ENCODE measurements at places on chromosomes 3 and 15.

DNA sequence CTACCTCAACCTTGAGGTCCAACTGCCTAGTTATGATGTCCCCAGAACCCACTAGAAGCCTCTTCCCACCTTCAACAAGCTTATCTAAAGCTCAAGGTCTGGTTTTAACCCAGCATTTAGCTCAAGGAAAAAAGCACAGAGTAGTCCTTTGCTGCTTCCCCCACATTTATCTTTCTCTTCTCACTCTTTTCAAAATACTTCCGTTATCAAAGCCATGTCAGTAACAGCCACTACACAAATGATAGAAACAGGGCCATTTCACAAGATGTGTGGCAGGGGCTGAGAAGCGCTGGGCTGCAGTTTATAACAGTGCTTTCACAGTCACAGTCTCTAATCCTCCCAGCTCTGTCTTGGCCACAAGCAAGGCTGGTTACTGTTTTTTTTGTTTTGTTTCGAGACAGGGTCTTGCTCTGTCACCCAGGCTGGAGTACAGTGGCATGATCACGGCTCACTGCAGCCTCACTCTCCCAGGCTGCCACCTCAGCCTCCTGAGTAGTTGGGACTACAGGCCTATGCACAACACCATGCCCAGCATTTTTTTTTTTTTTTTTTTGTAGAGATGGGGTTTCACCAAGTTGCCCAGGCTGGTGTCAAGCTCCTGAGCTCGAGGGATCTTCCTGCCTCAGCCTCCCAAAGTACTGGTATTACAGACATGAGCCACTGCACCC is 218.8 kb downstream of the OSBPL10 start:
- DNase-seq: no peak

- DNase-seq: no peak
Measured at GRCh38 chr3:101320475-101320874, at the start of gene IMPG2. Gene IMPG2, minus strand, starts transcription at chr3:101320575. Its CDS starts 203 bp downstream, at chr3:101320372.

GRCh38 chr15:41291065-41291631 is 41.2 kb downstream of the OIP5 start:
- no peak for DNase-seq

DNA sequence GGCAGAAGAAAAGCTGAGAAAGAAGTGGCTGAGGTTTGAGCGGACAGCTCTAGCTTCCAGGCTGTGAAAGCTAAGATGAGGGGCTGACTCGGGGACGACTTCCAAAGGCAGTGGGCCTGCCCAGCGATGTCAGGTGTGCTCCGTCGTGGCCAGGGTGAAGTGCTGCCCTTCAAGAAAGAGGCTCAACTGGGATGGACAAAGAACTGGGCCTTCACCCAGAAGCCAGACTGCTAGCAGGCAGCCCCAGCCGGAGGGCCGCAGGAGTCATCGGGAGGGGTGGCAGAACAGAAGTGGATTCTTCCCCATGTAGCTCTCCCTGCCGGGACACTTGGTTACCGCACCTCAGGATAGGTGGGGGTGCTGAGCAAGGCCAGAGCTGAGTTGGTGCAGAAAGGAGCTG is 13.1 kb upstream of the SEC13 start:
- DNase-seq: no peak

- no peak for DNase-seq
Measured at GRCh38 chr3:65848024-65848423, 190.7 kb downstream of the MAGI1 start.

- no peak for DNase-seq
Measured at GRCh38 chr3:41328926-41329325, 129.6 kb downstream of the CTNNB1 start.

- DNase-seq: no peak
Measured at GRCh38 chr3:173939331-173939730, 541.8 kb downstream of the NLGN1 start.

DNA sequence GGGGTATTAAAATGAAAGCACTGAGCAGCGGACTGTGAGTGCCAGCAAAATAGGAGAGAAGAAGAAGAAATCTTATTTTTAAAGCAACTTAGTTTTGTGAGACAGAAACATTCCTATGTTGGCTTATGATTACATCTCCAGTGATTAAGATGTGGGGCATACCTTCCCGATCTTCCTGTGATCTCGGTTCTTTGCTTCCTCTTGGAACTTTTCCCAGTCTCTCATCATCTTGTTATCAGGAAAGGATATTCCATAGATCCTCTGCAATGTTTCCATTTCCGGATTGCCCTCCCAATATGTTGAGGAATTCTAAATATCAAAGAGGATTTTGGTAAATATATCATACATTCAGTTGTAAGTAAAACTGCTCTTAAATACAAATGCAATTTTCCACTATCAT is 22.2 kb downstream of the TARS3 start:
- no peak for DNase-seq

- no peak for DNase-seq
Measured at GRCh38 chr3:149460117-149460516, 14.4 kb upstream of the TM4SF4 start.

DNA sequence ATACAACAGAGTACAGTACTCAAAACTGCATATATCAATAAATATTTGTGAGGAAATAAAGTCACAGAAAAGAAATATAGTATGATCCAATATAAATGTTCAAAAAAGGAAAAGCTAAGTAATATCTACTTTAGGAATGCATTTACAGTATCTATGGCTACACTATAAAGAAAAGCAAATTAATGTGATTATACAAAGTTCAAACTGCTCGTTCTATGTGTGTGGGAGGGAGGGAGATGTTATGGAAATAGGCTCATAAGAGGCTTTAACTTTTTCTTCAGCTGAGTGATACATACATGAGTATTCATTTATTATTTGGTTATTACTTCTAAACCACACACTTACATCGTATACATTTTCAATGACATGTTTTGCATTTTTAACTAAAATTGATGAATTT is 377.7 kb upstream of the AGTR1 start:
- no peak for DNase-seq

DNA sequence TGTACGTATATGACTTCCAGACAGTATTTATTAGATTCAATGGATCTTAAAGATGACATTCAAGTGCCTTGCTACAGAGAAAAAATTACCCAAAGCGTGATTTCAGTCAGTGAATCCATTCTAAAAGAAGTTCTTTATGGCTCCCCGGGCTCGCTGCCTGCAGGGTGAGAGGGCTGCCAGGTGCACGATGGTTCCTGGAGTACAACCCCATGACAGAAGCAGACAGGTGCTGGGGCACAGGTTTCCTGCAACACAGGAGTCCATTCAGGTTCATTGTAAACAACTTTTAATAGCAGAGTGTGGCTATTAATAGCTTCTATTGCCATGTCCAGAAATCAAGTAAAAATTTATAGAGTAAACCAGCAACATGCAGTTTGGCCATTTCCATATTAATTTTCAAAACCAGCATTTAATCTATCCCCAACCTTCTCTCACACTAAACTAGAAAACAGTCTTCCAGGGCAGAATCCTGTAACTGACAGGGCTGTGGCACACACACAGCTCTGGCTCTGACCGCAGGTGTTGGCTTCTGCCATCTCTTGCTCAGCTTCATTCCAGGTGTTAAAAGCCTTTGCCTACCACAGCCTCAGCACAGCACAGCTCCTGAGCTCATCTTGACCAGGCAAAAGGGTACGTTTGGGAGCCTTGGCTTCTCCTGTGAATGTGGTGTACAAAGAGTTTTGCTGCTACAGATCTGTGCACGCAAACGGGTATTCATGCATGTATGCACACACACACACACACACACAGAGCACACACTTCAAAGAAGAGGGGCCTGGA is 185.9 kb downstream of the MEX3B start:
- no peak for DNase-seq

DNA sequence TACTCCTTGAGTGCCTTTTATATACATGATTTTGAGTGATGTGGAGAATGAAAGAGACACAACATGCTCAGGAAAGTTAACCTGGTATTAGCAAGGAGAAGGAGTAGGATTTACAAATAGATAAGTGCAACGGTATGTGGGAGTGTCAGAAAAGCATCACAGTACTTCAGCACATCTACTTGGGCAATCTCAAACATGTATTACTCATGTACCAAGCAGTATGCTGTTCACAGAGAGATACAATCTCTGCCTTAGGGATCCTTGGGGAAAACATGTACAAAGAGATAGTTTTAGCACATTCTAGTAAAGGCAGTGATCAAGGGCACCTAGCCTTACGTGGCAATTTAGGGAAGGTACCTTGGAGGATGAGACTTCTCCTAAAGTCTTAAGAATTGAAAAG is 146.5 kb downstream of the FILIP1L start:
- DNase-seq: no peak

GRCh38 chr15:65873256-65873655 is 4.0 kb downstream of the RAB11A start:
- DNase-seq: no peak

GRCh38 chr3:186882150-186882524 is 39.6 kb downstream of the ADIPOQ start:
- no peak for DNase-seq

- DNase-seq: no peak
Measured at GRCh38 chr3:71551311-71551919, 32.1 kb downstream of the FOXP1 start.

- DNase-seq: no peak
Measured at GRCh38 chr3:94176988-94177745, 114.3 kb downstream of the NSUN3 start.

GRCh38 chr3:33659856-33660434 is 58.1 kb downstream of the CLASP2 start:
- no peak for DNase-seq

DNA sequence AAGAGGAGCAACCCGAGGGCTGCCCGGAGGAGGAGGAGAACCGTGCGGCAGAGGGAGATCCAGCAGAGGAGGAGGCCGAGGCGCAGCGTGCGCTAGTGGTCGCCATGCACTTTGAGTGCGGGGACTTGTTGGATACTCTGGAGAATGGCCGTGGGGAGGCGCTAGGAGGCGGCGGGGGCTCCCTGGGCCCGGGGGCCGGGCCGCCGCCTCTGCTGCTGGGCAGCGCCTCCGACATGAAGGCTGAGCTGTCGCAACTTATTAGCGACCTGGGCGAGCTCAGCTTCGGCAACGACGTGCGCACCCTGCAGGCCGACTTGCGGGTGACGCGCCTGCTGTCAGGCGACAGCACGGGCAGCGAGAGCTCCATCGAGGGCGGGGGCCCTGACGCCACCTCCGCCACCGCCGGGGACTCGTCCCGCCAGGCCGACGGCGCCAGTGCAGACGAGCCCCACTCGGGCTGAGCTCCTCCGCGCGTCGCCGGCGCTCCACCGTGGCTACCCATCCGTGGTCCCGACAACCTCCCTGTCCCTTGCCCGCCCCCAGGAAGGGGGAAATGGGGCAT is 2.0 kb downstream of the FAM43A start:
- DNase-seq: peak; percentile 50

GRCh38 chr3:169818316-169818715 is 5.6 kb upstream of the LRRC34 start:
- no peak for DNase-seq

GRCh38 chr3:134333522-134334181 is 40.6 kb downstream of the AMOTL2 start:
- DNase-seq: no peak

DNA sequence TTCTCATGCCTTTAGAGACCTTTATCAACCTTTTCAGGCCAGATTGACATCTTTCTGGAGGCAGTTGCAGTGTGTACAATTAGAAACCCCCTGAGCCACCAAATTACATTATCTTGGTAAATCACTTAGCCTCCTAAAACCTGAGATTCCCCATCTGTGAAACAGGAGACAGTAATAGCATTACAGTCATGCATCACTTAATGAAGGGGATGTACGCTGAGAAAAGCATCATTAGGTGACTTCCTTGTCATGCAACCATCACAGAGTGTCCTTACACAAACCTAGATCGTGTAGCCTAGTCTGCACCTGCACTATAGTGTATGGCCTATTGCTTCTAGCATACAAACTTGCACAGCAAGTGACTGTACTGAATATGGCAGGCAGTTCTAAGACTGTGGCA is 400.8 kb upstream of the CNTN3 start:
- DNase-seq: no peak
